Activated T-cell treated with anti-CD3 and anti-CD28 coated beads, Interleukin-2, amount 50 U/mL, for 48 hours (primary cell): ENCODE measurements at places on chromosomes 1 and 21.

DNA sequence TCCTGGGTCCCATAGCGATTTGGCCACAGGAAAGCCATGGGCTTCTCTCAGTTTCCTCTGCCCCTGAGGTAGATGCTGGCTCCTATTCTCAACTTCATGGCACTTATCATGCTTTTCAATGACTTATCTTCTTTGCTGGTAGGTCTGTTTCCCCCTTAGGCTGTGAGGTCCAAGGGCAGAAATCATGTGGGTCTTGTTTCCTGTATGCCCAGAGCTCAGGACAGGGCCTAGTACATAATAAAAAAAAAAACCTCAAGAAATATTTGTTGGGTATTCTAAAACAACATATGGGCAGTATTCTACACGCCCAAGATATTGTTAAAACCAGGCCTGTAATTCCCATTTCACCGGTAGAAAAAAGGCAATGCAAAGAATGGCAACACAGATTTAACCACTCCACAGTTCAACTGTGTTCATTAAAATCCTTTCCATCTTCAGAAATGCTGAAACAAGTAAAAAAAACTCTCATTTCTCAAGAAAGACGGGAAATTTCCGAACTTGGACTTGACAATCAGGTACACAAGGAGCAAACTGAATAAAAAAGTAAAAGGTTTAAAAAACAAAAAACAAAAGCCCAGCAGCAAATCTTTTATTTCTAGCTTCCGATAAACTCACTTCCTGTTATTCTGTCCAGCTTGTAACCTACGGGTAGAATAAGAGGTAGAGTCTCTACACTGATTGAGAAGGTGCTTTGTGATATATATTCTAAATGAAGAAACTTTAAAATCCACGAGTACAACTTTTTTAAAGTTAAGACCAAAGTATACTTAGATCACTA, 6.3 kb upstream of the TDRD10 start:
- no peak for DNase-seq

DNA sequence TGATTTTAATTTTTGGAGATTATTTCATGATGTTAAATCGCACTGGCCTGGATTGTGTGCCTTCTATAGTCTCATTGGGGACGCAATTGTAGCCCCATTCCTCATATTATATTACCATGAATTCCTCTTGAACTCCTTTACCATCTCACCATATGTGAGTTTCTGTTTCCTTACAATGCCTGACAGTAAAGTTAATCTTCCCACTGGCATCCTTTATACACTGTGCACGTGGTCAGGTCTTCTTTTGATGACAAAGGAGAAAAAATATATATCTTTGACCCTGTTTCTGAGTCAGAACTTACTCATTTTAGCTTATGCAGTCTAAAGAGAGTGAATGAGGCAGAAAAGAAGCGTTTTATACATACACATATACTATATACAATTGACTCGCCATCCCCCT, 774 bp upstream of the ABL2 start:
- DNase-seq: no peak

GRCh38 chr1:179820226-179820970, 57.2 kb downstream of the TOR1AIP2 start:
- DNase-seq: no peak

GRCh38 chr21:40300300-40300699, 433.1 kb downstream of the PCP4 start:
- DNase-seq: no peak

DNA sequence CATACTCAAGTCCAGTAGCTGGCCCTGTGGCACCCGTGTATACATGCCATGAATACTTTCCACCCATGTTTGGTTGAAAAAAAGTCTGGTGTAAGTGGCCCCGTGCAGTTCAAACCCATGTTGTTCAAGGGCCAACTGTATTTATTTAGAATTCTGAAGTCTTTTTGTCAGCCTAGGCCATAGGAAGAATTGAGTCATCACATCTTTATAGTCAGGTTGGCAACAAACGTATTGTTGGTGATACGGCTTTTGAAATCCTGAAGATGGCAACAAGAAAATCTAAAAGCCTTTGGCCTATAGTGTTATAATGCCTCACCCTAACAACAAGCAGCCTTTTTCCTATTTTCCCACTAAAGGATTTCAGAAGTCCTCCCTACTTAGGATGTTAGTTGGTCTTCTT, 363.6 kb downstream of the PLPP3 start:
- no peak for DNase-seq

DNA sequence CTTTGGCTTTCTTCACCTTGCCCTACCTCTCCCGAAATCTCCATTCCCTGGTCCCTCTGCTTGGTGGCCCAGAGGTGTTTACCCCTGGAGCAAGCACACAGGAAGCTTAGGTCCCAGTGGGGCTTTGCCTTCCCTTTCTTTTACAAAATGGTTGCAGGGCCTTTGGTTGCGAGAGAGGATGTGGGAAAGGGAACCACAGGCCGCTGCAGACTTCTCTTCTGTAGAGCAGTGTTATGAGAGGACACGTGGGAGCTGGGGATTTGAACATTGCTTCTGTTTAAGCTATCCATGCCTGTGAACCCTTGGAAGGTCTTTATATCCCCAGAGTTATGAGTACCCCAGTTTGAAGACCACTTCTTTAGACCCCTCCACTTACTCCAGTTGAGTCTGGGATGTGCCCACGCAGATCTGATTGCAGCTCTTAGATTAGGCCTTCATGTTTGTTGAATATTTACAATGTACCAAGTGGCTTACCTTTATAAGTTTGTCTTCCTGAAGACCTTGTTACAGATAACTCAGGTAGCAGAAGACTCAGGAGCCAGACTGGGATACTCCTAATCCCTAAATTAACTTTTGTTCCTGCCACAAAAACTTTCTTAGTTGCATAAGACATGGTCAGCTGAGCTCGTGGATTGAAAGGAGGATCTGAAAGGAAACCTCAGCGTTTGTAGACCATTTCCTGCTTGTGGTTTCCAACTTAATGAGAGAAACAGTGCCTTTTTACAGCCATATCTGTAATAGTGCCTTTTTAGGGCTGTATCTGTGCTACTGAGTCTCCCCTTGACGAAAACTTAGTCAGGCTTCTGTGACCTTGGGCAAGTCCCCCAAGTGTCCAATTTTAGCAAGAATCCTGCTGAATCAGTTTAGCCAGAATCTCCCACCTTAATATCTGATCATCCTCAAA, 21.9 kb upstream of the IVNS1ABP start:
- DNase-seq: peak; percentile 43

- DNase-seq: no peak
Measured at GRCh38 chr1:185573677-185574076, 160.5 kb upstream of the HMCN1 start.

DNA sequence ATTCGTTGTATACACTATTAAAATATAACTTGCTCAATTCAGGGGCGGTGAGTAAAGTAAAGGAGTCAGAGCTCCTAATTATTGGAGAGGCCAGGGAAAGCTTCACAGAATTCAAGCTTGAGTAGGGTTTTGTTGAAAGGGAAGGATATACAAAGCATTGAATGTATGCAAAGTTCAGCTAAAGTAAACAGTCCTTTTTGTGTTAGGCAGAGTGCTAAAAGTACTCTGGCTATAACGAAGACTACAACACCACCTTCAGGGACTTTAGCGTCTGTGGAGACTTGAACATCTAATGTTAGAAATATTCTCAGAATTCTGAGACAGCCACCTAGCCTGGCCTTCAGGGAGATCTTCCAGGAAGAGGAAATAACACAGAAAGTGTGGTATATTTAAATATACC, 1.1 kb downstream of the FALEC start:
- no peak for DNase-seq

DNA sequence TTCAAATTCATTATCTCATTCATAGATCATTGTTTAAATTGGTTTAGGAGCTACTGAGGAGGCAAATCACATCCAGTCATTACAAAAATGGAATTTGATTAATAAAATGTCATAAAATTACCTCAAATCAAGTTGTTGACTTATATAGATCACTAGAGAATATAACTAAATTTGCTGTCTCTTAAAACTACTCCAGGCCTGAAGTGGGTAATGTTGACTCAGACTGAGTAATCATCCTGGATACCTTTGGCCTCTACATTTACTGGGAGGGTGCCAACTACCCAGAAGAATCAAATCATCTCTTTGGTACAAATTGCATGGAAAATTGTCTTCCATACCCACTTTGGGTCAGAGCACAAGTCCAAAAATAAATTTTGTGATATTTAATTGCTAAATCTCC, 191.2 kb upstream of the GREM2 start:
- DNase-seq: no peak

DNA sequence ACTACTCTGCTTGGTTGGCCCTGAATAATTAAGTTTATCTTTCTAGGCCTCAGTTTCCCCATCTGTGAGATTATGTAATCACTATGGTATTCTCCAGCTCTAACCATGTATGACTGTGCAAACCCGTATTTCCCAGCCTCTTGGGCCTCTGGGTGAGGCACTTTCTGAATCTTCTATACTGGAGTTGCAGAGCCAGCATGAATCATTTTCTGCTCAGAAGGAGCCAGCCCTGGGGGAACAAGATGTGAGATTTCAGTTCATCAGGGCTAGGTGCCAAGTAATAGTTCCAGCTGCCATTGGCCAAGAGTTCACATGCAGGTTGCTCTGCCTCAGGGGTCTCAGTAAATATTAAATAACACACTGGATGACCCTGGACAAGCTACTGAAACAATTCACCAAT, 47.7 kb upstream of the USP24 start:
- no peak for DNase-seq

- DNase-seq: no peak
Measured at GRCh38 chr1:3000214-3000613, 21.1 kb upstream of the ACTRT2 start.

DNA sequence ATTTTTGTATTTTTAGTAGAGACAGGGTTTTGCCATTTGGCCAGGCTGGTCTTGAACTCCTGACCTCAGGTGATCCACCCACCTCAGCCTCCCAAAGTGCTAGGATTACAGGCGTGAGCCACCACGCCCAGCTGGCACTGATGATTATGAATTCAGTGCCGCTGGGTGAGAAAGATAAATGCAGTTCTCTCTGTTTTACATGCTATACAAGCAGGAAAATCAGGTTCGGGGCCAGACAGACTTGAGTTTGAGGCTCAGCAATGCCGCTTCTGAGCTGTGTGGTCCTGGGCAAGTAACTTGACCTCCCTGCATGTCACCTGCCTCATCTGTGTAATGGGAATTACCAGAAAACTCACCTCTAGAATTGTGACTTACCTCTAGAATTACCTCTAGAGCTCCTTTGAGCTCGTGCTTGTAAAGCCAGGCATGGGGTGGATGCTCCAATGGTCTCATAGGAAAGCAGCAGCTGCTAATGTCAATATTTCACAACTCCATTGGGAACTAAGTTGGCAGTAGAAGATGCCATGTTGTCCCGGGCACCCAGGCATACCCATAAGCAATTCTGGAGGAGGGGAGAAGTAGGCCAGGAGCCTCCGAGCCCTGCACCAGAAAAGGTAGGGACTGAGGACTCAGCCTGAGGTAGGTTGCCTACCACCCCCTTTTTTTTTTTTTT, 119.8 kb upstream of the SLC25A33 start:
- DNase-seq: no peak
